NCI-H187 treated with DMSO at 0.1 percent for 48 hours (cell line): ENCODE measurements at places on chromosomes 16 and 17.

GRCh38 chr16:48910214-48910613, 300.2 kb upstream of the N4BP1 start:
- DNase-seq: no peak

- DNase-seq: no peak
These were observed 51.3 kb upstream of the TAC4 start for GRCh38 chr17:49899191-49899485.

DNA sequence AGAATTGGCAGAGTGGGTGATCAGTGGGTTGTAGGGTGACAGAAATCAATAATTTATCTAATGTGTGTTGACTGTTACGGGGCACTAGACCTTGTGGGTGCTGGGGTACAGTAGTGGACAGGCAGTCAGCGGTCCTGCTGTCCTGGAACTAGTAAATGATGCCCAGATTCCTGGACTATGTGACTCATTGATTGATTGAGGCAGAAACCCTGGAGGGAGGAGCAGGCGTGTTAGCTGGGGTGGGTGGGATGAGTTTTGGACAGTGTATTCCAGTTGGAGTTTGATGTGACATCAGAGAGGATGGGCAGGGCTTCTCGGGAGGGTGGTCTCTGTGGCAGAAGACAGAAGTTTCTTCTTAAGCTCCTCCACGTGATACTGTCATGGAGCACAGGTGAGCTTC, 24.4 kb downstream of the PRMT7 start:
- DNase-seq: no peak

DNA sequence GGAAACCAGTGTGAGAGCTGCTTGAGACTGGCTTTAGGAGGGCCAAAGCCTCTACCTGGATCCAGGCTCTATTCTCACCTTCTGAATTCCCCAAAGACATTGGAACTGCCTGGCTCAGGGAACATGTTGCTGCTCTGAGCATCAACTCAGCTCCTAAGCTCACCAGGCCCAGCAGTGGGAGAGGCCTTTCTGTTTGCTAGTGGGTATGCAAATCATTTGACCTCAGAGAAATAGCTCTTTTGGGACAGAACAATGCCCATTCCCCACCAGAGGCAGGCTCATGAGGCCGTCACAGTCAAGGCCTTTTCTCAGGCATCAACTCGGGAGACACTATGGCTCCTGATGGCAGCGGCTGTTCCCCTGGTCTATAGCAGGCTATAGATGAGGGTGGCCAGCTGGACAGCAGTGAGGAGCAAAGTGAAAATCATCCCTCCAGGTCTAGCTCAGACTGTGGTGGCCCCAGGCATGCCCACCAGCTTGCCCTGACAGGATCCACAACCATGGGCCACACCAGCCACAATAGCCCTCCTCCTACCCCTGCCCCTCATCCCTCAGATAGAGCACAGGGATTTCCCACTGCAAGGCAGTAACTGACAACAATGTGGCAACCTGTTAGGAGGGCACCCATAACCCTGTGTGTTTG, 30.4 kb upstream of the GFOD2 start:
- DNase-seq: no peak

DNA sequence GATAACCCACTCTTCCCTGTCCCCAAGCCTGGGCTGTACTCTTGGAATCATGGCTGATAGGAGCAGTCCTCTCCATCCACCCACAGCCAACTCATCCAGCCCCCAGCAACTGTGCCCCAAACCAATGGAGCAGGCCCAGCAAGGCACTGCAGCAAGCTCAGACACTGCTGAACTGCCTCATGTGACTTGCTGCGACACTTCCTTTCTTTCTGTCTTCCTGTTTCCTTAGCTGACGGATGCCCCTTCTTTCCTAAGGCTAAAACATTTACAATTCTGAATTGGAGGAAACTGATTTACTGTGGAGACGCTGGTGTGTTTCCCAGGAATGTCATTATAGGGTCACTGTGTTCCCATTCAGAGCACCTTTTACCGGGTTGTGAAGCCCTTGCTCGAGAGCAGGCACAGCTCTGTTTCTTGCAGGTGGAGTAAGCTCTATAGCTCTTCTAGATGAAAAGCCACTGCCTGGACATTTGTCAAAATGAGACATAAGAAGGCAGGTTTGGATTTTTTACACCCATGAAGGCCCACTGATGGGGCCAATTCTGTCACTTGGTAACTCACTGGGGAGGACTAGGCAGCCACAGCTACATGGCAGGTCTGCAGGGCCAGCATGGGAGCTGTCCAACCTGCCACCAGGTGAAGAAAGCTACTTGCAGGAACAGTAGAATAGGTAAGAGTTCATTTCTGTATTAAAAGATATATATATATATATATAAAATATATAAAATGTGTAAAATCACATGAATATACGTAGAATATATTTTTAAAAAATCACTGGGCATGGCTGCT, 27.4 kb downstream of the TMEM11 start:
- DNase-seq: no peak

DNA sequence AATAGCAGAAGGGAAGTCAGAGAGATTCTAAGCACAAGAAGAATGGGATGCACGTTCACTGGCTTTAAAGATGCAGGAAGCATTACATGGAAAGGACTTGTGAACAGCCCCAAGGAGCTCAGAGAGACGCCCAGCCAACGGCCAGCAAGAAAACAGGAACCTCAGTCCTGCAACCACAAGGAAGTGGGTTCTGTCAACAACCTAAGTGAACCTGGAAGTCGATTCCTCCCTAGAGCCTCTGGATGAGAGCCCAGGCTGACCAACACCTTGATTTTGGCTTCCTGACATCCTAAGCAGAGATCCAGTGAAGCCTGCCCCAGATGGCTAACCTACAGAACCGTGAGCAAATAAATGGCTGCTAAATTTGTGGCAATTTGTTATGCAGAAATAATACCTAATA, 24.5 kb downstream of the GPR142 start:
- no peak for DNase-seq

- DNase-seq: no peak
These were observed 14.2 kb downstream of the OSBPL7 start for GRCh38 chr17:47807421-47807820.

DNA sequence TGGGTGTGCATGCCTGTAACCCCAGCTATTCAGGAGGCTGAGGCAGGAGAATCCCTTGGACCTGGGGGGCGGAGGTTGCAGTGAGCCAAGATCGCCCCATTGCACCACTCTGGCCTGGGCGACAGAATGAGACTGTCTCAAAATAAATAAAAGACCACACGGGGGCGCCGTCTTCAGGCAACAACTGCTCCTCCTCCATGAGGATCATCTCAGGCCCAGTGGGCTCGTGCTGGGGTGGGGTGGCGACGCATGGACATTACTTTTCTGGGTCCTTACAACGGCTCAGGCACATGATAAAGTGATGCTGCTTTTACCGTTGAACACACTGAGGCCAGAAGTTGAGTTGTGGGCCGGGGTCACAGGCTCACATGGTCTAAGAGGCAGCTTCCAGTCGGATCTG, 56.2 kb downstream of the PRMT7 start:
- DNase-seq: no peak

GRCh38 chr17:72829883-72830282, 262.6 kb downstream of the SLC39A11 start:
- DNase-seq: no peak

- no peak for DNase-seq
These were observed 10.7 kb upstream of the ATP2A3 start for GRCh38 chr17:3974980-3975379.

DNA sequence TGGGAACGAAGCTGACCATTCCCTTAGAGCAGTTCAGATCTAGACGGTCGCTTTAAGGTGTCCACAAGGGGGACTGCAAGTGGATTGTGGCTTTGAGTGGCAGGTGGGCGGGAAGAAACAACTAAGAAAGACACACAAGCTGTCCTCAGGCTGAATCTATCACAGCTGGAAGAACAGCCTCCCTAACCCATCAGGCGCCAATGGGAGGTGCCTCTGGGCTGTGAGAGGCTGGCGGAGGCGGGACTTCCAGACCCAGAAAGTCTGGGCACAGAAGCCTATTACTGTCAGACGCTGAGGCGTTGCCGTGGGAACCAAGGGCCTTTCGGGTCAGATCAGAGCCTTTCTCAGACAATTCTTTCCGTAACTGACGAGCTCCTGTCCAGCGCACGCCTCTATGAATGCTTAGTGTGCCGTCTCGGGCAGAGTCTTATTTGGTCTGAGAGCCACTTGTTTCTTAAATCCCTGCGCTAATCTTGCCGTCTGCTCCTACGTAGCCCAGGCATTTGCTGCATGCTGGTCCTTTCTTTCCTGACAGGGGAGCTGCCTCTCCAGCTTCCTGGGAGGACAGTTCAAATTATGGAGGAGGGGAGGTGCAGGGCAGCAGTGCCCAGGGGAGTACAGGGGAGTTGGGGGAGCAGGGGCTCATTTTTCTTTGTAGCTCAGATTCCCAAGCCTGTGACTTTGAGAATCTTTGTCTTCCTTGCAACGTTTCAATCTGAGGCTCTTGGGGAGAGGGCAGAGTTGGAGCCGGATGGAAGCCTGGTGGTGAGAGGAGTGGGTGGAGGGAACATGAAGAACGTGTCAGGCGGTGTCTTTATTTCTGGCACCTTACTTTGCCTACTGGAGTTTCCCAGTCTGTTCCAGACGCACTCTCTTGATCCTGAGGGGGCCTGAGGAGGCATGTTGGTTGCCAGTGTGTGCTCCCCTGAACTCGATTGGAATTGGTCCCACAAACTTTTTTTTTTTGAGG, 618.7 kb downstream of the KCNJ18 start:
- no peak for DNase-seq

DNA sequence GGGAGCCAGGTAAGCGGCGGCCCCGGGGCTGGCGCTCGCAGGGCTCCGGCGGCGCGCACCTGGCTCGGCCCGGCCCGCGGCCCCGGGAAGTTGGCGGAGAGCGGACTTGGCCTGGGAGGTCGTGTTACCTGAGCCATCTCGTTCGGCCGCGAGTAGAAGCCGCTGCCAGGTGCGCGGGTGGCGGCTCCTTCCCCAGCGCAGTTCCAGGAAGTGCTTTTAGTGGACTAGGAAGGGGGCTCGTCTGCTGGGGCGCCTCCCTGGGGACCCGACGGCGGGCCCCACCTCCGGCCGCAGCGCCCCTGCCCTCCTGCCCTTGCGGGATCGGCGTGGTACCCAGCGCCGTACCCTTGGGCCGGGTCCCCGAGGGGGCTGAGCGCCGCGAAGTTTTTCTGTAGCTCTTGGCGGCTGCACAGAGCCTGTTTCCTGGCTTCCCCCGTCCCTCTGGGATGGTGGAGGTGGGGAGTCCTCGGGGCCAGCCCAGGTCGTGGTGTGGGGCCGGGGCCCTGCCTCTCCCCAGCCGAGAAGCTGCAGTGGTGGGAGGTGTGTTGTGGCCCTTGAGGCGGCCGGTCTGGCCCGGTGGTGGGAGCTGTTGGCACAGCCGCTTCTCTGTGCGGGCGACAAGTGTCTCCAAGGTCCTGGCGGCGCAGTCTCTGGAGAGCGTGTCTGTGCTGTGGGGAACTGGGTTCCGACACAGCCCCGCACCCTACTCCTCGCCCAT, 96.9 kb downstream of the RAB11FIP4 start:
- DNase-seq: no peak

DNA sequence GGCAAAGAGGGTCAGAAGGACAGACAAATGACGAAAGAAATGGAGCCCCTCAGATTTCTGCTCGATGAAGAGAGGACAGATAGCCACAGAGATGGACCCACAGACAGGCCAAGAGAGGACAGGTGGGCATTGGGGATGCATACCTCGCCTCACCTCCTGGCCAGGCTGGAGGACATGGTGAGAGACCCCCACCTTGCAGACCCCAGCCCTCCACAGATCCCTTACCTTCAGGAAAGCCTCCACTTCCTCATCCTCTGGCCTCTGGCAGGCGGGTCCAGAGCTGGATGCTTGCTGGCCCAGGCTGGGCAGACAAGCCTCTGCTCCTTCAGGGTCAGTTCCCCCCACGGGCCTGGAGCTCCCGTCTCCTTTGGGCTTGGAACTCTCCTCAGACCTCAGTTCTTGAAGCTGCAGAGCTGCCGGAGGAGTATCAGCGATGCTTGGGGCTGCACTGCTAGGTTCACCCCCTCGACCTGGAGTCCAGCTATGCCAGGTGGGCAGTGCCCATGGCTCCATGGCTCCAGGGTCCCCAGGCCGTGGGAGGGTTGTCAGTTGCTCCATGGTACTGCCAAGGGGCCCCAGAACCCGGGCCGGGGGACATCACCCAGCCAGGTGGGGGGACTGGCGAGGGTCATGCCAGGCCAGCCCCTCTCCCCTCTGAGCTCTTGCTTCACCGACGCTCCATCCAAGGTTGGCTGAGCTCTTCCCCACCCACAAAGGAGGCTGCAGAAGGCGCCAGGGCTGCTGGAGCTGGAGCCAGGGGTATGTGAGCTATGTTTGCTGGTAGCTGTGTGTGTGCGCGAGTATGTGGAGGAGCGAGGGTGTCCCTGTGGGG, 1.0 kb downstream of the TSPOAP1 start:
- DNase-seq: no peak

- DNase-seq: no peak
These were observed 9.2 kb upstream of the TVP23A start for GRCh38 chr16:10827691-10828341.

- no peak for DNase-seq
These were observed 38.4 kb downstream of the ABAT start for GRCh38 chr16:8712589-8713361.

DNA sequence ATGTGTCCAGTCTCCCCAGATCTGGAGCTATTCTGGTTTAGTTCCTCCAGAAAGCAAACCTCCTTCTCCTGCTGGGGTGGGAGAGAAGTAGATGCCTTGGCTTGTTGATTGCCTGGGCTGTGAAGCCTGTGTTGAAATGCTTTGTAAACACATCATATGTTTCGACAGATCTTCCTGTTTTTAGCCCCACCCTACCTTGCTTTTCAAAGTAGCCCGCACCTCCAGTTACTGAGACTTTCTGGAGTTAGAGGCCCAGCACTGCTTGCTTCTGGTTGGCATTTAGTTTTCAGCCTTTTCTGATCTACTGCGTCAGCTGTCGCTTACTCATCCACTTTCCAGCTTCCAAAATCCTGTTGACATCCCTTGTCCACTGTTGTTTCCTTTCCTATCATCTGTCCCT, 17.9 kb upstream of the NDEL1 start:
- DNase-seq: no peak

DNA sequence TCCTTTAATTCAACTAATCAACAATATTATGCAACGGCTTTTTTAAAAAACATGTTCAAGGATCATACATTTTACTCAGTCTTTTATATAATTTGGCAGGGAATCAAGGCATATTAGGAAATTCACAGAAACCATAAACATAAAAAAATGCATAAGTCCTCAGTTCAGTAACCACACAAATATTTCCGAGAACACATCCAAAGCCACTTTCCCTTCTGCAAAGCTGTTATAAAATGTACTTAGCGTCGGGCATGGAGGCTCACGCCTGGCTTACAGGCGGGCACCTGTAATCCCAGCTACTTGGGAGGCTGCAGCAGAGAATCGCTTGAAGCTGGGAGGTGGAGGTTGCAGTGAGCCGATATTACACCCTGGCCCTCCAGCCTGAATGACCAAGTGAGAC, 9.7 kb upstream of the ZC3H7A start:
- no peak for DNase-seq

- no peak for DNase-seq
These were observed 4.1 kb downstream of the KRT31 start for GRCh38 chr17:41393294-41393693.

GRCh38 chr16:12626411-12626810, 177.3 kb downstream of the CPPED1 start:
- DNase-seq: no peak

GRCh38 chr16:3698941-3699340, 18.4 kb downstream of the TRAP1 start:
- DNase-seq: no peak

- DNase-seq: no peak
These were observed 18.8 kb upstream of the TMEM220 start for GRCh38 chr17:10748531-10749181.
